ENCODE measurements at places on chromosomes 3 and 15.

DNA sequence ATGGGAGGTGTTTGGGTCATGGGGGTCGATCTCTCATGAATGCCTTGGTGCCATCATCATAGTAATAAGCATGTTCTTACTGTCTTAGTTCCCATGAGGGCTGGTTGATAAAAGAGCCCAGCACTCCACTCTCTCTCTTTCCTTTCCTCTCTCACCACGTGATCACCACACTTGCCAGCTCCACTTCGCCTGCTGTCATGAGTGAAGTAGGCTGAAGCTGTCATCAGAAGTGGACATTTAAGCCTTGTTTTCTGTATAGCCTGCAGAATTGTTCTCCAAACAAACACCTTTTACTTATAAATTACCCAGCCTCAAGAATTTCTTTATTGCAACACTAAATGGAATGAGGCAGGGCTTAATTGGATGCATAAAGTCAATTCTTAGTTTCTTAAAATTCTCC, 6.1 kb downstream of the OR5H1 start:
- no peak for DNase-seq

DNA sequence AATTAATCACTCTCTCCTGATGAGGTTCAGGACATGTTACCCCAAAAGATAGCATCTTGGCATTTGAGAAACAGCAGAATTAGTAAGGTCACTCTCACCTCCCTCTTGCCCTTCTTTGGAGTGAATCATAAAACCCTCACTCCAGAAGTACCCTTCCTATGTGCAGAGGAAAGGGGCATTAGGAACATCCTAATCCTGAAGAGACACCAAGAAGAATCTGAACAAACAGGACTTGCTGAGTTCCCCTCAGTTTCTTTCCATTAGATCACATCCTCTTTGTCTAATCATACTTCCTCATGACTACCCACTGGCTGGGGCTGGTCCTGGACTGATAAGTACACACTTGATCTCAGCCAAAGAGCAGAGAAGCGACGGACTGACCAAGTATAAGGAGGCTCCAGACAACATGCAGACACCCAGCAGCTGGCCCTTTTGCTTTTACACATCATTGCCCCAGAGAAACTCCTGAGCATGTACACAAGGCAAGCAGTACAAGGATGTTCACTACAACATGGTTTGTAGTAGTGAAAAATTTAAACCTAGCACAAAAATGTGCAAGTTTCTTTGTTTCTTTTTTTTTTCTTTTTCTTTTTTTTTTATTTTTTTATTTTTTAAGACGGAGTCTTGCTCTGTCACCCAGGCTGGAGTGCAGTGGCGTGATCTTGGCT, 15.0 kb upstream of the TM6SF1 start:
- DNase-seq: no peak

GRCh38 chr3:28587723-28588122, 239.1 kb upstream of the AZI2 start:
- no peak for DNase-seq

DNA sequence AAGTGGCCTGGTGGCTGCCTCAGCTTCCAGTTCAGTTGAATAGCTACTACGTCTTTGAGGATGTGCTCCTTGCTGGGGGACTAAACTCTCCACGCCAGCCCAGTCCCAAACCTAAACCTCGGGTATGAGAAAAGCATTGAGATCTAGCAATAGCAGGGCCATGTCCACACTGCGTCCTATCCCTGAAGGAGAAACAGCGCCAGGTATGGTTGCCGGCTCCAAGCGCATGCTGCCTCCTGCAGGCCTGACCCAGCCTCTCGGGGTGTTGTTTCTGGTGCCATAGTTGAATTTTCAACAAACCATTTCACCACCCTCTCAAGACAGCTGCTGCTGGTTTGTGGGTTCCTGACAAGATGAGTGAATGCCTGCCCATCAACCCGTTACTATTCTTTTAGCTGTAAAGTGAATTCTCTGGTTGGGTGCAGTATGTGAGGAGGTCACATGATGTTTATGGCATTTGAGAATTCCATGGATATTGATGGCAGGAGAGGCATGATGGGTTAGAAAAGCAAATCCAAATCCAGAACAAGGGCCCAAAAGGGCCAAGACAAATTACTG, 13.0 kb upstream of the SLC28A1 start:
- DNase-seq: no peak

DNA sequence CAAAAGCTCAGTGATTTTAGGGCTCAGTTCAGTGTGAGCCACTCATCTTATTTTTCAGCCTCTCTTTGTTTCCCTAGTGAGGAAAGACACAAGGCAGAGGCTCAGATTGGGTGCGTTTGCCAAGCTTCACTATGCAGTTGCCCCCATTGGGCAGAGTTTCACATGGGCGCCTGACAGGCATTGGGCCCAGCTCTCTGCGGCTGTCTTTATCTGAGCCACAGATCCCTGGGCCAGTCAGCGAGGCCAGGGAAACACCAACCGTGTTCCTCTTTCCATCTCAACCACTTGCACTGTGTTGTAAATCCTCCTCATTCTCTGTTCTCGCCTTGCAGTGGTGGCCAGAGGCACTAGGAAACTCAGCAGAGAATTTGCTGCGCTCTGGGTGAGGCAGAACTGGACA, 10.8 kb downstream of the ESYT3 start:
- no peak for DNase-seq

GRCh38 chr15:80159811-80160569, 7.2 kb downstream of the FAH start:
- DNase-seq: peak; percentile 7

DNA sequence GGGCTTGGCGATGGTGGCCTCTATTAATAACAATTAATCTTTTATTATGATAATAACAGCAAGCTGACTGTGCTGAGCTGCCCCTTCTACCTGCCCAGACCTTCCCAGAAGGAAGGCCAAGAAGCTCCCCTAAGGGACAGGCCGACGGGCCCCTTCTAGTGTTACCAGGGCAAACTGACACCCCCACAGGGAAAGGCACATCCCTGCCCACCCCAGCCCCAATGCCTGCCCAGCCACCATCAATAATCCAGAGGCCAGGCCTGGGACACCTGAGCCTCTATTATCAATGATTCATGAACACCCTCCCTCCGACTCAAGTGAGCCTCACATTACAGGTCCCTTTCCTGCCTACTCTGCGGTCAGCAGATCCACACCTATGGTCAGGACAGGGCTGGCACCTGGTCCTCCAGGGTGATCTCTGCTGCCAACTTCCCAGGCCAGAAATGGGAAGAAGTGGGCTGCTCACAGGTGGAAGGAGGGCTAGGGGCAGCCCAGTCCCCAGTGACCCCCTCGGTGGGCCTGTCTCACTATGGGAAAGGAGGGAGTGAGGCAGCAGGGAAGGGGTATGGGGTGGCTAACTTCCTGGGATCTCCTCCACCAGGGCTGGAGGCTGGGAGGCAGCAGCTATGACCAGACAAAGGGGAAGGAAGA, 1.8 kb downstream of the TWF2 start:
- DNase-seq: no peak

GRCh38 chr15:45714590-45715488, 80.0 kb downstream of the SQOR start:
- peak; percentile 43 for DNase-seq

DNA sequence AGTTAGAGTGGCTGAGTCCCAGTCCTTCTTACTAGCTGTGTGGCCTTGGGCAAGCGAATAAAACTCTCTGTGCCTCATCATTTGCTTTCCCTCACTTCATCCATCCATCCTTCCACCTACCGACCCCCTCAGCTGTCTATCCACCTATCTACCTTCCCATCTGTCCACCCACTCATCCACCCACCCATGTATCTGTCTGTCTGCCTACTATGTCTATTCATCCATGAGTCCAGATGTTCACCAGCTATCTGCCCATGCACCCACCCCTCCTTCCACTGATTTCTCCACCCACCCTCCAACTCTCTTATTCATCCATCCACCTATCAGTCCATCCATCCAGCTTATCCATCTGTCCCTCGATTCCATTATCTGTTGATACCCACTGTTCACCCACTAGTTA, 60.4 kb upstream of the ATP2B2 start:
- no peak for DNase-seq

- DNase-seq: no peak
Measured at GRCh38 chr3:15667484-15667883, 65.9 kb downstream of the BTD start.

DNA sequence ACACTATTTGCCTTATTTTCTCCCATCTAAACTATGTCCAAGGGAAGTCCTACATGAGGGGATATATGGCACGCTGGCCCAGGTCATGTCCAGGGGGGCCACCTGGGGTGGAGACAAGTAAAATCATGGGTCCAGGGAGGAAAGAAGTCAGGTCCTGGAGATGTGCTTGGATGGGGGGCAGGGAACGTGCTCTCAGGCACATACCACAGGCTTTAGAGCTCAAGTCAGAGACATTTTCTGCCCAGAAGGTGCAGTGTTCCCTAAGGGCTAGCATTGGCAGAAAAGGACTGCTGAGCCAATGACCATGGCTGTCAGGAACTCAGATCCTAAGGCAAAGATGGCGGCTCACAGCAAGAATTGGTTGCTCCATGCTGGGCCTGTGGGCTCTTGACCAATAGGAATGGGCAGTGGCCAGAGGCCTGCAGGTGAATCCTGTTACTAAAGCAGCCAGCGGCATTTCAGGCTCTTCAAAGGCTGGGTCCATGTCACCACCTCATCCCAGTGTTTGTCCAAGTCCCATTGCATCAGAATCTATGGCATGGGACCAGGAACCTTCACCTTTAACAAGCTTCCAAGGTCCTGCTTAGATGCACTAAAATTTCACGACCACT, 175.0 kb downstream of the RPLP1 start:
- no peak for DNase-seq

DNA sequence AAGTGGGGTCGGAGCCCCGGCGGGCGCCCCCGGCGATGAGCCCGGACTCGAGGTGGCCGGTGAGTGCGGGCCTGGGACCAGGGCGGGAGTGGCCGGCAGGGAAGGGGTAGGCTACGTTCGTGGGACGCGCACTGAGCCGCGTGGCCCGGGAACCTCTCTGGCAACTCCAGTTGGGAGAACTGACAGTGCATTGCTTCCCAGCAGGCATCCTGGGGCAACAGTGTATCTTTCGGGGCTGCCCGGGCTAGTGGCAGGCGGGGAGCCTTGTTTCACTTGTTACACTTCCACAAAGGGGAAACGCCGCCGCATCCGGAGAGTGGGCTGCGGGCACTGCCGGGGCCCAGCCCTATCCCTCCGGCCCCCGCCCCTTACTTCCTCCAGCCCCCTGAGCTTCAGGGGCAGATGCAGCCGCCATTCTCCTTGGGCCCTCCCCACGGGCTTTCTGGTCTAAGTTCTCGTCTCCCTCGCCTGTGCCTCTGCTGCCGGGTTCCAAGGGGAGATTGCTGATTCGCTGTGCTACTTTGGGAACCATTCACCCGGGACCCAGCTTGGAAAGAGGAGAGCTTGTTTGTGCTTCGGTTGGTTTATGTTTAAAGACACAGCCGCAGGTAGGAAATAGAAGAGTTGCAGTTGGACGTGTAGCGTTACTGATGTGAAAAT, 675 bp downstream of the BRPF1 start:
- DNase-seq: peak; percentile 67

DNA sequence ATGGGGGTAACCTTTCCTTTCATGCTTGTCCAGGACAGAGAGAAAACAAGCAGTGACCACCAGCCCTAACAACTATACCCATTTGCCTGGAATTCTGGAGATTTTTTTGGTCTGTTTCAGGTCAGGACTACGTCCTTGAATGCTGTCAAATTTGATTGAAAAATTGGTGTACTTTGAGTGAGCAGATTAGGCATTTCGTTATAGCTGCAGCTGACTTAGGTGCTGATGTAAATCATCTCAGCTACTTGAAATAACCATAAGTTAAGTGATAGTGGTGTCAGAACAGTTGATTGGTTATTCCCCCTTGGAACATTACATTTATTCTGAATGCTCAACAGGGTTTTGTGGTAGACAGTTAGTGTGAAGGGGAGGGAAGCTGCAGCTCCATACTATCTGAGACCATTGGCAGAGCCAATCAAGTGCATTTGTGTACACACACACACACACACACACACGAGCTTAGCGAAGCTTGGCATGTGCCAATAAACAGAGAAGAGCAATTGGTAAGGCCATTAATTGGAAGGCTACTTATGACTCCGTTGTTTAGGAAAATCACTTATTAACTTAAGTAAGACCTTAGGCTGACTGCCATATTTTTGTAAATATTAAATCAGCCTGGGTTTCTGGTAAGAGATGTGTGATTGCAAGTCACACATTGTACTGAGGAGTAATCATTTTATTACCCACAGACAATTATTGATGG, 447.8 kb downstream of the MFSD1 start:
- DNase-seq: no peak

Measured in activated T-cell treated with anti-CD3 and anti-CD28 coated beads, Interleukin-2, amount 50 U/mL, for 72 hours (primary cell).